ENCODE measurements at places on chromosomes 7 and 10. TPM values are rescaled to one million over a fixed set of nuclear protein-coding genes. Genes with fewer than 3 reads are reported as not detected.

Gene TAS2R4
- total RNA-seq, result 0.57 TPM

Gene TMEM140
- total RNA-seq, result 3.2 TPM

Gene LEP
- not detected for total RNA-seq

Gene HYAL4
- not detected for total RNA-seq

Gene PRDX3
- 235 TPM for total RNA-seq

DNA sequence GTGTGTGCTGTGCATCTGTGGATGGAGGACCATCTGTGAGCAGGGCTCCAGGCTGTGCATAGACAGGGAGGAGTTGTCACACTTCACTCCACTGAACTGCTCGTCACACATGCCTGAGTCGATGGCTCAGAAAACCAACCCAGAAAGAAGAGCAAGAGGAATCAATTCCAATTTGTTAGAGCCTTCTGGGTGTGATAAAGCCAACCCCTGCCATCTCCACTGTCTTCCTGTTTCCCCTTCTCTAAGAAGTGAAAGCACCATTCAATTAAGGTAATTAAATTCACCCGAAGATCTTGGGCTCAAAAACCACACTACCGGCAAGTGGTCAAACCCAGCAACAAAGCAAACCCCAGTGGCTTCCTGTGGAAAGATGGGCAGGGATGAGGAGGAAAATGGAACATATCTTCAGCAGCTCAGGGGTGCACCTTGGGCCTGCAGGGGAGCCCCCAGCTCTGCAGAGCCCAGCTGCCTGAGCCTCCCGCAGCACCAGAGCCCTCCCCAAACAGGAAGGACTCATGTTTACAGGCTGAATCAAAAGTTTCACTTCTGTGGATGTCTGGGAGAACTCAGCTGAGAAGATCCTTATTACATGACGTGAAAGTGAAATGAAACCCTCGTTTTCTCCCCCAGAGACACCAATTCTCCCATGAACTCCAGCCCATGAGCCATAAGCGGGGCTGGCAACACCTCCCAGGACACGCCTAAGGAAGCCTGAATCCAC lies 10.9 kb downstream of the C10orf71 start:
- H3K36me3 ChIP-seq, result no peaks in the 10 kb centered on the region
- no peak for DNase-seq
- no peak overlapping the region for H3K27ac ChIP-seq
- H3K4me1 ChIP-seq, result no peaks in the 10 kb centered on the region

DNA sequence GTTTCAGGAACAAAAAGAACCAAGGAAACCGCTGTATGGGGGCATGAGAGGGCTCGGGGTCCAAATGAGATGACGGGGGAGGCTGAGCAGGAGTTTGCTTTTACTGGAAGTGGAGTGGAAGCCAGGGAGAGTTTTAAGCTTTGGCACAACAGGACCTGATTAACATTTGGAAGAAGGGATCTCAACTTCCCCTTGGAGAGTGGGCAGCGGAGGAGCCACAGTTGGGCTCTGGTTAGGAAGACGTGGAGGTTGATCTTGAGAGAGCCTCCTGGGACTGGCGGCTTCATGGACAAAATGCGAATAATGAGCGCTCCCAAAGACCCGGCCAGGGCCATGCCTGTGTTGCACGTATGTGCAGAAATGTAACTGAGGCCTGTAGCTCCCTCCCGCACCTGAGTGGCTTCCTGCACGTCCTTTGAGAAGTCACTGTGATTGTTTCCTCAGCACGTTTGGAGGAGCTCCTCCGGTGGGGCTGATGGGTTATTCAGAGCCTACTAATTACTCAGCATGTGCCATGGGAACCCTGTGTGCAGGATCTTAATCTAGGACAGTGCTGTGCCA lies 595.3 kb upstream of the MGMT start:
- no peak overlapping the region for H3K4me3 ChIP-seq
- H3K27me3 ChIP-seq, result peaks cover 13% of the 10 kb centered on the region
- no peaks in the 10 kb centered on the region for H3K4me1 ChIP-seq
- no peaks in the 10 kb centered on the region for H3K36me3 ChIP-seq

Gene BAG3
- 131 TPM for total RNA-seq

Gene FAM25G
- not detected for total RNA-seq

Gene ASB4
- 0.15 TPM for total RNA-seq

Gene PRKRIP1
- total RNA-seq, result 24.9 TPM

DNA sequence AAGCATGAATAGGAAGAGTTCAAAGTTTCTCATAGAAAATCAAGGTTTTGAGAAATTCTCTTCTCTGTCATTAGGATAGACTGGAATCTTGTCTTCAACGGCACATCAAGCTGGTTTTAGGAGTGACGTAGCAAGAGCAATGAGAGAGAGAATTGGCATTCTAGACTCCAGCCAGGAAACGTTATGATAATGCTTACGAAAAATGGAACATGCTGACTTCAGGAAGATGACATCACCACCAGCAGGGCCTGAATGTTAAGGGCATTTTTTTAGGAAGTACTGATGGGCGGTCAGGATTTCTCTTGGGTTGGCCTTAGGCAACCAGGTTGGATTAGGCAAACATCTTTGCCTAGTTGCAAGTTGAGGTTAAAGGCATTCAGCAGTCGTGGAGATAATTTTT lies 213.2 kb upstream of the CTBP2 start:
- no peak overlapping the region for H3K27ac ChIP-seq
- no peak for DNase-seq
- no peaks in the 10 kb centered on the region for H3K4me1 ChIP-seq
- no peak overlapping the region for H3K4me3 ChIP-seq

Measured in Panc1 (cell line).